Activated CD4-positive, CD25-positive, alpha-beta regulatory T cell treated with anti-CD3 and anti-CD28 coated beads, Interleukin-2, amount 50 U/mL, for 72 hours (primary cell): ENCODE measurements at places on chromosomes 7 and 10.

GRCh38 chr7:28293527-28293835 lies 112.9 kb upstream of the JAZF1 start:
- no peak for DNase-seq

GRCh38 chr7:129790136-129790535 lies 162.6 kb downstream of the UBE2H start:
- DNase-seq = no peak

- no peak for DNase-seq
Observed at GRCh38 chr10:75950997-75951589, 519.7 kb downstream of the LRMDA start.

DNA sequence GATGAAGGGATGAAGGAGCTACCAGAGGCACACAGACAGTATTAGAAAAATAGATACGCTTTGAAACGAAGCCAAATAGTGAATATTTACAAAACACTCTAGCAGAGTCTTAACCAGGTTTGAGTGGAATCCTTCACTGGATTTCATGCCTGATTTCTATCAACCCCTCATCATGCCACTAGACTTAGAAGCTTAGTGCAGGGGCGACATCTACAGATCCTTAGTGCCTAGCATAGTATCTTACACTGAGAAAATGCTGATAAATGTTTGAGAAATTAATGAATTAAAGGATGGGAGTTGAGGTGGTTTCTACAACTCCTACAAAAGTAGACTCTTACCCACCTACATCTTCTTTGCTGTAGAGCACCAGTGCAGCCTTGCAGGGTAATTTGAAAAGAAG lies 54.7 kb upstream of the CCNJ start:
- DNase-seq = no peak

DNA sequence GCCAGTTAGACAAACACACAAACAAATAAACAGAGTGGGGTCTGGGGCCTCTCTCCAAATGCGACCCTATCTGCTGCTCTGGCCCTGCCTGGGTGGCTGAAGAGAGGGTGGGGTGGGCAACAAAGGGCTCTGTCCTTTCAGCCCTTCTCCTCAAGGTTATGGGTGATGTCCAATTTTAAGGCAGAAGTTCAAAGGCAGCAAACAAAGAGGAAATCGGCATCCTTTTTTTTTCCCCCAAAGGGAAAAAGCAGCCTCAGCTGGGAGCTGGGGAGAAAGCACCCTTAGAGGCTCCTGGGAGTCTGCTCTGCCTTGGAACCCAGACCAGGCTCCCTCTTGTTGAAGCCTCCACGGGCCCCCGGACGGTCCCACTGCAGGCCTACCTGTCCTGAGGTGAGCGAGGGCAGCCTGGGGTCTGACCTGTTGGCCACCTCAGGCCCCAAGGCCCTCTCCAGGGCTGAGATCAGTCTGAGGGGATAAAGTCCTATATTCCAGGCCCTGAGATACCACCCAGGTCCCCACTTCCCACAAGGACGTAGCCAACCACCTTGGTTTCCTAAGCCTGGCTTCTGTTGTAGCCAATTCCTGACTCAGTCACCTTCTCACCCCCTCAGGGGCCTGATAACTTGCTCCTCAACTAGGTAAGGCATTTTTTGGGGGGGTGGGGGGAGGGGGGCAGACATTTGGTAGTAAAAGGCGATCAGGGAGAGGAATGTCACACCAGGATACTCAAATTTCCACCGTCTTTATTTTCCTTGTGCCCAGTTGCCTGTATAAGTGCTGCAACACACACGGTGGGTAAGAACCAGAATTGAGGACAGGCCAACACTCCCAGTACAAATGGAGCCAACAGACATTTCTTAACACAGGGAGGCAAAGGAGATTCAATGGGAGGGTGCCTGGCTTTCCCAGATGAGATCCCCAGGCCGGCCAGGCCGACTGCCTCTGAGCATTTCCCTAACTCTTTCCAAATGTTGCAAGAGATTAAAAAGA lies 4.3 kb downstream of the HOXA11 start:
- DNase-seq = no peak
